ENCODE measurements at places on chromosomes 12 and 14.

DNA sequence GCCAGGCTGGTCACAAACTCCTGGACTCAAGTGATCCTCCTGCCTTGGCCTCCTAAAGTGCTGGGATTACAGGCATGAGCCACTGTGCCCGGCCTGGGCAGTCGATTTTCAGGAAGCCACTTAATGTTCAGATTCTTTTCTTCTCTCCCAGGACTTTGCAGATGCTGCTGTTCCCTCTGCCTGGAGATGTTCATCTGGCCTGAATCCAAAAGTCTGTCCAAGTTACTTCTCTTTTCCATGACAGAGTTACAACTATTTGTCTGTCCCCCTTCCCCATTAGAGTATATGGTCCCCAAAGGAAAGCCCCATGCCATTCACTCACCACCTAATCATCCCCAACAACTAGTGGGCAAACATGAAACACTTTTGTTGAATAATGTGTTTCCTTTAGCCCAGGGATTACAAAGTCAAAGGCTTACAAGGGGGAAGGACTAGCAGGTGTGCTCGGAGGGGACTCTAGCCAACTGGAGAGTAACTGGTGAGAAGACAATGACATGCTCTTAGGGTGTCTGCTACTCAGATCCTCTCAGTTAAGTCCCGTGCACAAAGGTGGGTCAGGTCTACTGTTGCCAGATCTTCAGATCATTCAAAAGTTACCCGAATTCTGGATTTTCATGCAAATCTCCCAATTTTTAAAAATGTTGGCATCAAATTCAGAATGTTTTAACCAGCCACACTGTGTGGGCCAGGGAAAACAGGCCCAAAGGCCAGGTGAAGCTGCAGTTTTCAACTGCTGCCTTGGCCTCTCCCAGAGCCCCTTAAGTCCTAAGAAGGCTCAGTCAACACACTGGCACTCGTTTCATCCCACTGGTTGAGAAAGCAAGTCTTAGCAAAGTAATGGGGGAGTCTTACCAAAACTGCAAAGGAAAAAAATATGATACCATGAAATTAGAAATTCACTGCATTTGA, 29.6 kb downstream of the NUDT4 start:
- DNase-seq, result no peak

GRCh38 chr14:60566101-60566500, 57.2 kb downstream of the SIX6 start:
- no peak for DNase-seq

DNA sequence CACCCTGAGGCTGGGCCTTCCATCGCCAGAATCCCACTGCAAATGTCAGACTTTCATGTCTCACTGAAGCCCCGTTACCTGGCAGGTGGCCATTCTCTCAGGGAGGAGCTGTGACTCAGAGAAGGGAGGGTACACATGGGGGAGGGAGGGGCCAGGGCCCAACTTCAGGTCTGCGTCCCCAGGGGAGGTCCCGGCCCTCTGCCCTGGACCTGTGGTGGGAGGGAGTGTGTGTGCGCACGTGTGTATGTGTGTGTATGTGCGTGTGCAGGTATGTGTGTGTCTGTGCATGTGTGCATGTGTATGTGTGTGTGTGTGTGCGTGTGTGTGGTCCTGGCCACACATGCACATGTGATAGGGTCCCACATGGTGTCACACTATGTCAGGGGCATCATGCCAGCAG, 50.9 kb downstream of the MVK start:
- DNase-seq, result no peak

DNA sequence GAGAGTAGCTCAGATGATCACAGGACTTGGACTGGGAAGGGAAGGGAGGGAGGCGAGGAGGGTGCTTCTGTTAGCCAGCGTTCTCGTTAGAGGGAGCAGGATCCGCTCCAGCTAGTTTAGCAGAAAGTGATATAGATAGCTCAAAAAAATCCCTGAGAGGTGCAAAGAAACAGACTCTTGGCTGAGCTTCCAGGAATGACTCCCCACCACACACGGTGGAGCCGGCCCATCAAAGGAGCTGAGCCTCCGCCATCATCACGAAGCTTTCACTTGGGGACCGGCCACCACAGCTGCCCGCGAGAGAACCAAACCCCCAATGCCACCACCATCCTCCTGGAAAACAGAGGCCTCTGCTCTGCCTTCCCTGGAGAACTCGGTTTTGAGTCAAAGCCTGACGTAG, 124.6 kb upstream of the BCL2L14 start:
- DNase-seq, result no peak

DNA sequence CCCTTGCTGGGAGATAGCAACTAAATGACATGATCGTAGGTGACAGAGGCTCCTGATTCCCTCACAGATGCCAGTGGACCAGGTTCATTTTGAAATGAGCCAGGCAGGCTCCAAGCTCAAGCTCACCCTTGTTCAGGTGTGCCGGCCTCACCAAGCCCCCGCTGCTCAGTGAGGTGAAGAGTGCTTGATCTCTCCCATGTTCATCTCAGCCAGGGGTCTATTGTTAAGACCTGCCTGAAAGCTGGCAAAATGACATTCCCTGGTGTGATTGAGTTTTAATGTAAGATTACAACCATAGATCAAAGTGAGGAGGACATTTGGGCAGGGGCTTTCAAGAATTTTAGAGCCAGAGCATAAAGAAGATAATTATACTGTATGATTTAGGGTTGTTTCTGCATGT, 497.9 kb downstream of the EGLN3 start:
- DNase-seq, result no peak

DNA sequence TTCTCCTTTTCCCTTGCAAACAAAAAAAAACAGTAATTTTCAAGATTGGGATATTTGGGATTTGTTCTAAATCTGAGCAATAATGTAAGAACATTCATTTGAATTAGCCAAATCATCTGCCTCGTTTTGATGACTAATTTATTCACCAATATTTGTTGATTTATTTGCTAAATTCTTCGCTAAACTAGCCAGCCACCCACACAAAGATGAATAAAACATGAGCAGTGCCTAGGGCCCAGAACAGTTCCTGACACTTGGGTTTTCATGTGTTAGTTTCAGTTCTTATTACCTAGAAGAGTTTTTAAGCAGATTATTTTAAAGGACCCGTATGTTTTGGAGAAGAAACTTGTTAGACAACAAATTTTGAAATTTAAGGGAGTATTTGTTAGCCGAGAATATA, 1.4 kb downstream of the ETNK1 start:
- no peak for DNase-seq

GRCh38 chr12:45244561-45245343, 28.9 kb downstream of the ANO6 start:
- no peak for DNase-seq

- DNase-seq, result no peak
Observed at GRCh38 chr14:61338457-61338856, 17.1 kb downstream of the PRKCH start.

DNA sequence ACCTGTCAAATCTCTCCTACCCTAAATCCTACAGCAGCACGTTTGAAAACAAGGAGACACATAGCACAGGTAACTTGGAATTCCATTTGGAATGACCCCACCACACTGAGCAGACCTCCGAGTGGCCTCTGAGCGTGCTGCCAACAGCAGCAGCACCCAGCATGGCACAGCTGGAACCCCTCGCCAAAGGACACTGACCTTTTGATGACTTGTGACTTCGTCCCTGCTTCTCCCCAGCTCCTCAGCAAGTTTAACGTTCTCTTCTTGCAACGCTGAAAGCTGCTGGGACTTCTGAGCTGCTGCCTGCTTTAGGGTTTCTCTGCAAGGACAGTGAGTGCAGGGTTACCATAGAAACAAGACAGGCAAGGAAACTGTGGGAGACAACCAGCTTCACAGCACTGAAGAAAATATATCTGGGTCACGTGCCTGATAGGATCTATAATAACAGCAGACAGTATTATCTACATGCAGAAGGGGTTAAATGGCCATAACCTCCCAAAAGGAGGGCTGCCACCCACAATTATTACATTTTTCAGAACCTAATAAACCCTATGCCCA, 43.3 kb upstream of the VPS33A start:
- DNase-seq, result no peak

- DNase-seq, result no peak
Observed at GRCh38 chr14:54085841-54086240, 129.2 kb upstream of the BMP4 start.

- DNase-seq, result no peak
Observed at GRCh38 chr12:86261578-86261977, 5.4 kb upstream of the MGAT4C start.

- no peak for DNase-seq
Observed at GRCh38 chr12:77435446-77436091, 370.2 kb upstream of the E2F7 start.

GRCh38 chr12:18549598-18549997, 188.2 kb downstream of the PLCZ1 start:
- no peak for DNase-seq

DNA sequence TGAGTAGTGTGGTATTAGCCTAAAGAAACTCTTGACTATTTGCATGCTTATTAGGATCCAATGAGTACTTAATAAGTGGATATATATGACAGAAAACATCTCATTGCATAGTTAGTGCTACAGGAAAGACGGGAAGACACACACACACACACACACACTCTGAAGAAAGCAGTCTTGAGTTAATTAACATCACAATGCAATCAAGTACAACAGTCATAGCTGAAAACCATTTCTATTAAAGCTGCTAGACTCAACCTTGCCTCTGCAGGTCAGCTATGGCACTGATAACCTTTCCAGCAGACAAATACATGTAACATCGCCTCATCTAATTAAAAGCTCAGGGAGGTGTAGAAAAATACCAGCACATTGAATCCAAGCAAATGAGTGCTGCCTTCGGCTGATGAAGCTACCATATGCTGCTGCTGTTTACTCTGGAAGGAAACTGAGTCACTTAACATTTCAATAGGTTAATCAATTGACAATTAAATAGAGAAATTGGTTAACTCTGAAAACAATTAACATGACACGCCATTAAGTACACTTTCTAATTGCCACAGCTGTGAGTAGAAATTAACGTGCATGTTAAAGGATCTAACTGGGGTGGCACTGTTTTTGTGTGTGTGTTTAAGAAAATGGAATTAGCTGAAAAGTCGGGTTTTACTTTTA, 93.2 kb upstream of the OTX2 start:
- DNase-seq, result no peak

Measured in upper lobe of right lung (tissue), 1 donor.